ENCODE measurements at places on chromosomes 13 and 19.

DNA sequence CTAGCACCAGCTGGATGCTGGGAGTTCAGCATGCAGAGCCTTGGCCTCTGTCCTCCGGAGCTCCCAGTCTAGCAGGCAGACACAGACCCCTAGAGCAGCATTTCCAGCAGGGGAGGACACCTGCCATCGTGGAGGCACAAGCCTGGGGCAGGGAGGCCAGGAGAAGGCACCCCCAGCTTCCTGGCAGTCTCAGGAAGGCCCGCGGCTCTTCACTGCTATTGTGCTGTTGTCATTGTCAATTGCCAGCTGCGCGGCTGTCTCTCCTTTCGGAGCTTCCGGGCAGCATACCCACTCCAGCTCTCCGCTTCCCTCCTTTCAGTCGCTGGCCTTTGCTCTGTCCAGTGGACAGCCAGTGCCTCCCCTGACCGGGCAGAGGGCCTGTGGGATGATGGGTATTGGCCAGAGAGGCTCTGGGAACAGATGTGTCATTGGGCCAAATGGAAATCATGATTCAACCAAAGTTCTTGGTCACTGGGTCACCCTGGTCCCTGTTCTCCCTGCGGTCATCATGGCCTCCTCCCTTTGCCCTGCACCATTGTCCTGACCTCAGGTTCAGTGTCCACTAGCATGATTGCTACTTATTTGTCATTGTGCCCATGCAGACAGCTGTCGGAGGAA lies 93.0 kb downstream of the SLC7A1 start:
- DNase-seq: no peak

DNA sequence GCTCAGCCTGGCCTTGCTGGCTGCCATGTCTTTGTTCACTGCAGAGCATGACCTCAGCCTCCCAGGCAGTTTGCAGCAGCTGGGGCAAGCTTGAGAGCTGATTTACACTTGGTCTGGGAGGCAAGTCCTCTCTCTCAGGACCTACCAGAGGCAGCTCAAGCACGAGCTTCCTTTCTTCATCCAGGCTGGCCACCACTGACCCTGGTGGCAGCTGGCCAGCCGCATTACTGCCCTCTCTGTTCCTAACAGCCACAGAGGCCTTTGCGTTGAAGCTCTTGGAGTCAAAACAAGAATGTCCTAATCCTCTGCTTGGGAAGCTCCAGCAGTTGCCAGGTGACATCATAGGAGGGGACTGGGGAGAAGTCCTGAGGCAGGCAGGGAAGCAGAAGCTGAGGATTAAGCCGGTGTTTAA lies 85.7 kb downstream of the NUFIP1 start:
- DNase-seq: no peak

DNA sequence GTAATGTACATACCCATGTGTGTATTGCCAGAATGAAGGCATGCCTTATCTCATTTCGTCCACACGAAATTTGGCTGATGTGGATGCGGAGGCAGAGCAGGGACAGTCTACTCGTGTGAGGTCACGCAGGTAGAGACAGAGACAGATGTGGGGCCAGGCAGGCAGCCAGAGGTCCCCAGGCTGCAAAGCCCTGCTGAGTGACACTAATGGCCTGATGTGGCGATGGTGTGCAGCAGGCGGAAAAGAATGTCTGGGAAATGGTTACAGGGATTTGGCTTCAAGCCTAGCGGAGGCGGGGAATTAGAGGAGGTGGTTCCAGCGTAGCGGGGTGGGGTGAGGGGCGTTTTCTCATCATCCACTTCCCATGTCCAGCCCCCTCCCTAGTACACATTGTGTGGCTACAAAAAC lies 4.2 kb upstream of the IZUMO2 start:
- no peak for DNase-seq

GRCh38 chr19:29636553-29637360 lies 28.5 kb upstream of the PLEKHF1 start:
- DNase-seq: no peak

GRCh38 chr19:48573163-48573505 lies 21.2 kb downstream of the SULT2B1 start:
- DNase-seq: no peak

GRCh38 chr13:99652141-99652540 lies 150.9 kb downstream of the TM9SF2 start:
- no peak for DNase-seq

DNA sequence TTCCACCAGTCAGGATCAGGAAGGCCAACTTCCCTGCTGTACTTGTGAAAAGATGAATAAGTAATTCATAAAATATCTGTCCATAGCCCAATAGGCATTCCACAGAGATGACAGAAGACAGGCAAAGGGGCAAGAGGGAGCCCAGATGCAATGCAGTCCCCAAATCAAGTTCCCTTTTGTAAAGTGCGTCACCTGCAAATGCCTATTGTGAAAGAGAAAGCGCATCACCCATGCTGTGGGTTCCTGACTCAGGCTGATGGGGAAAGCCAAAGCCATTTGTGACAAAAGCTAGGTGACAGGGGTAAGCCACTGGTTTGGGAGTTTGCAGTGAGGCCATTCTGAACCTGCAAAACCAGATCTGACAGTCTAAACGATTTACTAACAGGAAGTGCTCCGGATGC lies 157.5 kb upstream of the ZNF536 start:
- DNase-seq: no peak

DNA sequence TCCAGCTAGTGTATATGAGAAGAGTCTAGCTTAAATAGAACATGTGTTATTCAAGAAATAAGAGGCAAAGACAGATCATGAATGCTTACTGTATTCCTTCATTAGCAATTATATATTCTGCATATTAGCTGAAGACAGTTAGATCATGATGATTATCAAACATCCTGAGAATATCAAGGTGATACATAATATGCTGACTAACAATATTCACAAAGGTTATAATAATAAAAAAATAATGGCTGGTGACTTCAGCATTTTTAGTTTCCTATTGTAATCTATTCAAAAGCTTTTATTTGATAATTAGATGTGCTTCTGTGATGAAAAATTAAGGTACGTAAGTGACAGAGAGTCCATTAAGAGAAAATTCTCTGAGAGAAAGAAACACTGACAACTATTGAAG lies 511.4 kb downstream of the PCDH17 start:
- no peak for DNase-seq
